Stimulated activated CD8-positive, alpha-beta memory T cell treated with anti-CD3 and anti-CD28 coated beads, Interleukin-15, amount 100 ng/mL, for 1 hour (primary cell): ENCODE measurements at places on chromosomes 6 and 20.
A peak's percentile ranks its signal among the peaks of the same experiment; 100 is the strongest.

DNA sequence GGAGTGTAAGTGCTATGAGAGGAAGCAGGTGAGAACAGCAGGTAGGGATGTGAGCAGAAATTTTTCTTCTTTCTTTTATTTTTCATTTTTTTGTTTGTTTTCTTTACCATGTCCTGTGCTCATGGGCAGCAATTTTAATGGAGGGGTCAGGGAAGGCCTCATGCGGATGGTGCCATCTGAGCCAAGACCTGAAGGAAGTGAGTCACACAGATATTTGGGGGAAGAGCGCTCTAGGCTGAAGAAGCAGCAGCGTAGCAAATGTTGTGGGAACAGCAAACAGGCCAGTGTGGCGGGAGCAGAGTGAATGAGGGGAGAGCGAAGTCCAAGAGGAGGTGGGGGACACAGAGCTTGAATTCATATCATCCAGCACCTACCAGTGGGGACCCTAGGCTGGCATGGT lies 12.7 kb downstream of the SPDEF start:
- no peak for DNase-seq

DNA sequence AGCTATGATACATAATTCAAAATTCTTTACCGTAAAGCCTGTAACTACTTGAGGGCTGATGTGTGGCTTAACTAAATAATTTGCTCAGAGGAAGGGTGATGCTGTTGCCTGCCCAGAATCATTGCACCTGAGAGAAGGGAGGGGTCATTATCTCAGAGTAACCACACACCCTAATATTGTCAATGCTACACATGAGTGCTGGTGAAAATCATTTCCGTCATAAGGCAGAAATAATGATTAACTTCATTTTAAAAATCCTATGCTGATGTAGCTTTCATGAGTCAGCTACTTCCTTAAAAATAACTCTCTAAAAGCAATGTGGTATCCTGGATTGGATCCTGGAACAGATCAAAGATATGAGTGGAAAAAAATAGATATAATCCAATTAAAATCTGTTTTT lies 146.4 kb upstream of the FAM83B start:
- DNase-seq, result no peak

DNA sequence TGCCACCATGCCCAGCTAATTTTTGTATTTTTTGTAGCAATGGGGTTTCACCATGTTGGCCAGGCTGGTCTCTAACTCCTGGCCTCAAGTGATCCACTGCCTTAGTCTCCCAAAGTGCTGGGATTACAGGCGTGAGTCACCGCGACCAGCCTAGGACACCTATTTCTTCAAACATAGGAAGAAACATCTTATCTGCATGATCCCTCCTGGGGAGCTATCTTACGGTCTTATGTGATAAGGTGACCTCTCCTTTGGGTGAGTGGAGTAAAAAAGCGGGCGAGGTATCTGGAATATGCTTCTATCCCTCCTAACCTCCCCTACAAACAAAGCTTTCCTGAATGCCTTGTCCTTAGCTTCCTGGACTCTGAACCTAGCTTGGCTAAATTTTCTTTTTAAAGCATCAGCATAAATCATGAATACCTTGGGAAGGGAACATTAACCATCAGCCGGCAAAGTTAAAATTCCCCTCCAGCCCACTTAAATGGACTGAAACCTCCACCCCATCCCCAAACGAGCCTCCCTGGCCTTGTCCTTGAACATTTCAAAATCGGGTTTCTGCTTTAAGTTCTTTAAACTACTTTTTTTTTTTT lies 24.5 kb downstream of the RIPOR3 start:
- DNase-seq, result no peak

- no peak for DNase-seq
Measured at GRCh38 chr6:37382994-37383765, 29.4 kb downstream of the RNF8 start.

GRCh38 chr6:24430086-24430485 lies 27.4 kb downstream of the MRS2 start:
- DNase-seq, result no peak

DNA sequence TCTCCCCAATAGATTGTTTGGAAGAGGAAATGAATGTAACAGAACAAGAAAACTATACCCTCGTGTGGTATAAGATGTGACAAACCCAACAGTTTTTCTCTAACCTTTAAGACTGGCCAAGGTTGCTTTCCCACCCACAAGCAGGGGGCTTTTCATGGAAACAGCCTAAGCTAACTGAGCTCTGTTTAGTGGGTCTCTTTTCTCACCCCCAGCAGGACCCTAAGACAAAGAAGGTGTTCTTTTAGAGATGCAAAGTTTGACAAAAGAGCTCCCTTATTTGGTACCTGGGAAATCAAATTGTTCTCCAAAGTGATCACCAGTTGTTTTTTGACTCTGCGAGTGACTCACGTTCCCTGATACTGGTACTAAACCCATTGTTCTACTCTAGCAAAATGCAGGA lies 59.1 kb downstream of the MBOAT1 start:
- no peak for DNase-seq

DNA sequence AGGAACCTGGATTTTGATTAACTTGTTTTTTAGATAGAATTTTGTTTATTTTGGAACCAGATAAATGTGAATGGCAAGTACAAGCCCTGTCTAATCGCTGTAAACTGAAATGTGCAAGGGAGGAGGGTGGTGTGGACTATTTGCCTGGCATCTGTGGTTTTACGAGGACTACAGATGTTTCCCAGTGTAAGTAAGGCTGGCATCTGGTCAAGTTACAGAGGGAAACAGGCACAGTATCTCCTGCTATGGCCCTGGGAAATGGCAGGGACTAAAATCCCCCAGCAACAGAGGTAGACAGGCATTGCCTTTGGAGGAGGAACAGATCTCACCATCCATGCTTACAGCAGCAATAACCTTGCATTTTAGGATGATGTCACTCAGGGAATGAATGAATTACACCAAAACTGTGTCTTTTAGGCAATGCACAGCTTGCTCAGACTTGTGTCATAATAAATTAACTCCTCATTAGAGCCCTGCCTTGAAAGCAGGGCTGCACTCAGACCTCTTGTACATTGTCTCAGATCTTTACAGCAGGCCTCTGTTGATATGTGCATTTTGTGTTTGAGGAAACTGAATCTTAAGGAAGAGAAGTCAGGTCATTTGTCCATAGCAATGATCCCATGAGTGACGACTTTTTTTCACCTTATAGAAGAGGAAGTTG lies 96.2 kb downstream of the TCP11 start:
- no peak for DNase-seq

DNA sequence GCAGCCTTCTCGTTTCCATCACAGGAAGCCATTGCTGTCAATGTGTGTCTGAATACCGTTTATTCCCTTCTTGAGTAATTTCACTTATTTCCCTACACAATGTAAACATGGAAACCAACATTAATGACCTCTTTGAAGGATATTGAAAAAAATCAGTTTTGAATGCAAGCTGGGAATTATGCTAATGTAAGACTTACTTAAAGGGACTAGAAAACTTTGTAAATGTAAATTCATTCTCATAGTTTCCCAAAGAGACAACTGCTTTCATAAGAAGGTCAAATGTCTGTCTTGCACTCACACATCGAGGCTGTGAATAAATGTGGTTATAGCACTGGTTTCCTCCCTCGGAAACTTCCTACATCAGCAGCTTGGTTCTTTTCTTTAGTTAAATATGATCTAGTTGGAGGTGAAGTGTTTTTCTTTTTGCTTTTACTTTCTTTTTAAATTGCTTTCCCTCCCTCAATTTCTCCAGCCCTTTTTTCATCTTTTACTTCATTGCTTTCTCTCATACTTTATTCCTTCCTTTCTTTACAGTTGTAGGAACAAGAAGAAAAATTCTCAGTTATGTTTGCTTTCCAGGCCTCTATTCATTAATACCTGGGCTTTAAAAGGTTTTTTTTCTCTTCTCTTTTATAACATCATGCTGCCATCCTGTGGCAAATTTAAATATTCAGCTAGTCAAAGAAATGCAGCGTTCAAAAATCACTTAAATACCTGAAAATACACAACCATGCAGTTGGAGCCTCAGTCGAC lies 108.3 kb downstream of the TNFAIP3 start:
- DNase-seq, result no peak

- DNase-seq, result no peak
Measured at GRCh38 chr20:46025376-46025783, 3.6 kb upstream of the SLC12A5 start.

- DNase-seq, result no peak
Measured at GRCh38 chr6:133804265-133804664, 84.6 kb upstream of the TCF21 start.

- DNase-seq, result no peak
Measured at GRCh38 chr6:98980819-98981218, 33.1 kb upstream of the FBXL4 start.

- DNase-seq, result no peak
Measured at GRCh38 chr6:37634238-37634826, 63.4 kb downstream of the MDGA1 start.

- no peak for DNase-seq
Measured at GRCh38 chr20:24962182-24962492, 13.1 kb downstream of the CST7 start.

DNA sequence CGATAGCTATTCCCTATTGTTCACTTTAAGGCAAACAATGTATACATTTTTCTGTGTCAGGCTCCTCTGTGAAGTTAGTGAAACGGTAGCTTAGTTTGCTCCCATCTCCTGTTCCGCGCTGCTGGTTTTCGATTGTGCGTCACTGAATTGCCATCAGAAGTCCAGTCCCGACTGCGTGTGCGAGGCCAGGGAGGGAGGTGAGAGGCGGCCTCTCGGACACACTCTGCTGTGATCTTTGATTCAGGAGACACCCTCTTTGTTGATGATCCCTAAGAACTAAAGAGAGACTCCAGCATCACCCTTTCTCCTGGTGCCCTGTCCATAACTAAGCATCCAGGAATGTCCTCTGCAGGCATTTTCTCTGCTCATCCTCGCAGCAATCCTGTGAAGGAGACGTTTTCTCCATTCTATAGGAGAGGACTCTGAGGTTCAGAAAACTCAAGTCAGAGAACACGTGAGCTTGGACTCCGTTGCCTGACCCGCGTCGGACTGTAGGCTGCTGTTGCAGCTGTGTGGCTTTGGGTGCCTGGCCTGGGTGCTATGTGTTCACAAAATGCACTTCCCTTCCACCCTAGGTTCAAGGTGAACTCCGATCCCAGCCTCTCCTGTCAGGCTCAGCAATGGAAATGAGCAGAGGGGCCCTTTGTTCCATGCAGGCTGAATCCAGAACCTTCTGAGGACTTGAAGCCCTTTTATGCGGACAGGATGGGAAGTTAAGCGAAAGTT lies 24.1 kb upstream of the UNC93A start:
- no peak for DNase-seq

- no peak for DNase-seq
Measured at GRCh38 chr6:105859457-105859856, 226.7 kb upstream of the PRDM1 start.

GRCh38 chr6:36244641-36245280 lies 25.1 kb upstream of the PNPLA1 start:
- no peak for DNase-seq

DNA sequence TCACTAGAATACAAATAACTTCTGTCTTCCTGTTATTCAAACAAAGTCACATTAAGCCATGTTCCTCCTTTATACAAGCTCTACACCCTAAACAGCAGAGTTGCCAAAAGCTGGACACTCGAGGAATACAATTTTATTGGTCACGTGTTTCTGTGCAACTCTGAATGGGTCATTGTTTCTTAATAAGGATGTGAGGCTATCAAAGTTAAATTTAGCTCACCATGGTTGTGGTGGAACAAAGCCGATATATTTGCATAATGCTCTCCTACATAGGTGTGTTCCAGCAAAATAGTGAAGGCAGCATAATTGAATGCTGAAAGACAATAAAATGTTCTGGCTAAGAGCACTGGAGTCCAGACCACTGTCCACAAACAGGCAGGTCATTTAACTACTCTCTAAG lies 36.9 kb upstream of the CD2AP start:
- DNase-seq, result no peak

DNA sequence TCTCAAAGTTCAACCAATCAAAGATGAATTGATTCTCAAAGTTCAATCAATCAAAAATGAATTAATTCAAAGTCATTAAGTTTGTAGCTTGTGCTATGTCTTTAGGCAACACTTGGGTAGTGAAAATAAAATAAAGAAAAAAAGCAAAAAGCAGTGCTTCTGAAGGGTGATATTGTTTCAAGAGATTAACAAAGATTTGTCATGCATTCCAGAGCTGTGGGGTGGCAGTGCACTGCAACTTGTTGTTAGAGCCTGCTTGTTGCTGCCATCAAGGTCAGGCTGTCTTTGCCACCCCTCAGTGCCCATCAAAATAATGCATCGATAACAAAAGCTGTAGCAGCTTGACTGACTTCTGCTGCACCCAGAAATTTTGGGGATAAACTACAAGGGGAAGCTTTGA lies 128.6 kb downstream of the RNF144B start:
- no peak for DNase-seq

GRCh38 chr20:57594092-57594951 lies 25.9 kb downstream of the ZBP1 start:
- peak; percentile 34 for DNase-seq

GRCh38 chr6:42118162-42119001 lies 24.0 kb downstream of the C6orf132 start:
- no peak for DNase-seq

DNA sequence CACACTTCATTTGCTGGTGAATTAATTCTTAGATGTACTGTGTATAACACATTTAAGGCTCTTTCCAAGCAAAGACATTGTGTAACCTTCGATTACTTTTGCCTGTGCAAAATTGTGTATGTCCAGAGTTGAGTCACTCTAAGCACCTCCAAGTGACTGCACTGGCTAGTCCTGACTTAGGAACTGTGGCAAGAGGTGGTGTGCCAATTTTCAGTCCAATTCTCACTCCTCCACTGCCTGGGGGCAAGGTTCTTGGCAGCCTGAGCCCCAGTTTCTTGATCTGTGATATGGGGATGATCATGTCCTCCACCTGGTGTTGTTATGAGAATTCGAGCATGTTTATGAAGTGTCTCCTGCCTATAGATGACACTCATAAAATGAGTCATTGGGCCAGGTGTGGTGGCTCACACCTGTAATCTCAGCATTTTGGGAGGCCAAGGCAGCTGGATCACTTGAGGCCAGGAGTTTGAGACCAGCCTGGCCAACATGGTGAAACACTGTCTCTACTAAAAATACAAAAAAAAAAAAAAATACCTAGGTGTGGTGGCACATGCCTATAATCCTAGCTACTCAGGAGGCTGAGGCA lies 105.3 kb upstream of the CDYL start:
- DNase-seq, result no peak

- DNase-seq, result no peak
Measured at GRCh38 chr20:623704-624103, 13.6 kb upstream of the TCF15 start.

- no peak for DNase-seq
Measured at GRCh38 chr6:39593646-39594045, 131.6 kb downstream of the KIF6 start.

DNA sequence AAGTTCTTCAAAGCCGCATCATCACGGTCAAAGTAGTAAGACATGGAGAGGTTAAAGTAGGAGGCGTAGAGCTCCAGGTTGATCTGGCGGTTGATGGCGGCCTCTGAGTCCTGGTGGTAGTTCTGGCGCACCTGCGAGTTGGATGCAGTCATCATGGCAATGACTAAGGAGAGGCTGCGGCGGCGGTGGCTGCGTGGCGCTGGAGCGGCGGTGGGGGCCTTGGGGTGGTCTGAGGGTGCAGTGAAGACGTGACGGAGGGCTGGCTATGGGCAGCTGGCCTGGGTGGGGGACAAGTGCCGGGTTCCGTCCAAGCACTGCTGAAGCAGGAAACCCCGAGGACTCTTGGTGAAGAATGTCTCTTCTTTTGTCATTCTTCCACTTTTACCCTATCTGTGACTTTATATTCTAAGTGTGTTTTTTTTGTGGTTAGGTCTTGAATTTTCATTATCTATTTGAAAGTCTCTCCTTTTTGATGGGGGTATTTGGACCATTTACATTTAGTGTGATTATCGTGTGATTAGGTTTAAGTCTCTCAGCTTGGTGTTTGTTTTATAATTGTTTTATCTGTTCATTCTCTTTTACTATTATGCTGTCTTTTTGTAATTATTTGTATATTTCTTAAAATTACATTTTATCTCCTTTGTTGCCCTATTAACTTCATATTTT lies 94.6 kb downstream of the TFAP2B start:
- DNase-seq, result no peak
